NCI-H748 treated with DMSO at 0.1 percent for 48 hours (cell line): ENCODE measurements at places on chromosomes 6 and 20.
A peak's percentile ranks its signal among the peaks of the same experiment; 100 is the strongest.

DNA sequence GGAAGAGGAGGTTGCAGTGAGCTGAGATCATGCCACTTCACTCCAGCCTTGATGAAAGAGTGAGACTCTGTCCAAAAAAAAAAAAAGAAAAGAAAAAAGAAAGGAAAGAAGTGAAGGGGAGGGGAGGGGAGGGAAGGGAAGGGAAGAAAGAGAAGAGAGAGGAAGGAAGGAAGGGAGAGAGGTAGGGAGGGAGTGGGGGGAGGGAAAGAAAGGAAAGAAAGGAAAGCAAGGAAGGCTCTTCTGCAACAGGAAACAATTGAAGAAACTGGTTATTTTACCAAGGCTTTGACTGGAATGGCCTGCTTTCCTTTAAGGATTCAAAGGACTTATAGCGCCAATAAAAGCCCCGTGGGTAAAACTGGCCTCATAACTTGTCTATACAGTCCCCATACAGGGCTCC, 64.6 kb downstream of the ABHD12 start:
- no peak for DNase-seq

GRCh38 chr6:106608080-106608668, 21.1 kb downstream of the RTN4IP1 start:
- peak; percentile 77 for DNase-seq

GRCh38 chr20:40335437-40335836, 353.6 kb downstream of the MAFB start:
- no peak for DNase-seq

- no peak for DNase-seq
Measured at GRCh38 chr6:11592294-11592906, 54.9 kb downstream of the TMEM170B start.

- DNase-seq: no peak
Measured at GRCh38 chr20:33822423-33822822, 11.3 kb downstream of the CHMP4B start.

- DNase-seq: peak; percentile 67
Measured at GRCh38 chr6:80338201-80338836, 231.8 kb downstream of the BCKDHB start.

DNA sequence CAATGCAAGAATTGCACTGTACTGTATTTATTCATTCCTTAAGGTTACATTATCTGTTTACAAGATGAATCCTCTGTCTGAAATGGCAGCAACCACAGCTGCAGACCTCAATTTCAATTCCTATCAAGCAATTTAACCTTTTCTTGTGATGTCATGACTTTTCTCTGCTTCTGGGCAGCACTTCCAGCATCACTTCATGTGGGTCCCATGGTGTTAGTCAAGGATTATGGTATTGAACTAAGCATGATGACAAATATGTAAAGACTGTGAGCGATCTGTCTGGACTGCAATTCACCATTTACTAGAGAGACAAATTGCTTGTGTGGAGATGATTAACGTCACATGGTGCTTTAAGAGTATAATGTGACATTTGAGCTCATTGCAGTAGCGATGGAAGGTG, 90.5 kb upstream of the CCN2 start:
- no peak for DNase-seq

GRCh38 chr6:148532698-148533097, 190.1 kb downstream of the SASH1 start:
- no peak for DNase-seq

GRCh38 chr6:154154389-154154967, 115.4 kb downstream of the OPRM1 start:
- DNase-seq: peak; percentile 60

DNA sequence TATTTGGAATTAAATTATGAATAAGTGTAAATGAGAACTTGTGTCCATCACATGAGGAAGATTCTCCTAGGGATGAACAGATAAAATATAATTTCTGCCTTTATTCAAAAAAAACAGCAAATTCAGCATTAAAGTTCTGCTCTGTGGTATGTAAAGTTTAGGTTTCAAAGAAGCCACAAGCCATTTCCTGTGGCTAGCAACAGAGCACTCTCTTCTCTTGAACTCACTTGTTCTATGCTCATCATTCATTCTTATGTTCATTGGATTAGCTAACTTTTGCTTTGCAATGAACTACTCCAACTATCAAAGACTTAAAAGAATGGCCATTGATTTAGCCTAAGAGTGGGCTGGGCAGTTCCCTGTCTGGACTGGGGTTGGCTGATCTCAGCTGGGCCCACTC, 20.8 kb upstream of the SNRPB2 start:
- DNase-seq: no peak

DNA sequence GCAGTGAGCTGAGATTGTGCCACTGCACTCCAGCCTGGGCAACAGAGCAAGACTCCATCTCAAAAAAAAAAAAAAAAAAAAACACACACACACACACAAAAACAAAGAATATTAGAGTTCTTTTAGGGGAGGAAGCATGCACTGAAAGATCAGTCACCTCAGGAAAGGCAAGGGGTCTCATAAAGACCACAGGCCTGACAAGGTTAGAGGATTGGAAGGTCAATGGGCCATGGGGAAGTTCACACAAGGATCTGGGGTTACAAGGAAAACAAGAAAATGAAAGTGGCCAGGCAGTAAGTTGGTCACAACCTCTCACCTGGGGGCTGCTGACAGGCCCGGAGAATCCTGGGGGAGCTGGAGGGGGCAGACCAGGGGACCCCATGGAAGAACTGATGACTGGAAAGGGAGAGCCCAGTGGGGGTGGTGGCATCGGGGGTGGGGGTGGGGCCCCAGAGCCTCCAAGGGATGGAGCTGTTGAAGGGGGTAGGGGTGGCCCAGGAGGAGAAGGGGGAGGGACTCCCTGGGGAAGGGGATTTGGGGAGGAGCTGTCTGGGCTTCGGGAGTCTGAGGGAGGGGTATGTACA, 1.5 kb downstream of the RXRB start:
- no peak for DNase-seq

GRCh38 chr6:81562169-81562568, 190.3 kb downstream of the TENT5A start:
- peak; percentile 39 for DNase-seq

- DNase-seq: no peak
Measured at GRCh38 chr20:47099825-47100441, 205.3 kb downstream of the EYA2 start.

- DNase-seq: no peak
Measured at GRCh38 chr6:15254070-15254975, 8.5 kb downstream of the JARID2 start.
